ENCODE measurements at places on chromosomes 5 and 9.

DNA sequence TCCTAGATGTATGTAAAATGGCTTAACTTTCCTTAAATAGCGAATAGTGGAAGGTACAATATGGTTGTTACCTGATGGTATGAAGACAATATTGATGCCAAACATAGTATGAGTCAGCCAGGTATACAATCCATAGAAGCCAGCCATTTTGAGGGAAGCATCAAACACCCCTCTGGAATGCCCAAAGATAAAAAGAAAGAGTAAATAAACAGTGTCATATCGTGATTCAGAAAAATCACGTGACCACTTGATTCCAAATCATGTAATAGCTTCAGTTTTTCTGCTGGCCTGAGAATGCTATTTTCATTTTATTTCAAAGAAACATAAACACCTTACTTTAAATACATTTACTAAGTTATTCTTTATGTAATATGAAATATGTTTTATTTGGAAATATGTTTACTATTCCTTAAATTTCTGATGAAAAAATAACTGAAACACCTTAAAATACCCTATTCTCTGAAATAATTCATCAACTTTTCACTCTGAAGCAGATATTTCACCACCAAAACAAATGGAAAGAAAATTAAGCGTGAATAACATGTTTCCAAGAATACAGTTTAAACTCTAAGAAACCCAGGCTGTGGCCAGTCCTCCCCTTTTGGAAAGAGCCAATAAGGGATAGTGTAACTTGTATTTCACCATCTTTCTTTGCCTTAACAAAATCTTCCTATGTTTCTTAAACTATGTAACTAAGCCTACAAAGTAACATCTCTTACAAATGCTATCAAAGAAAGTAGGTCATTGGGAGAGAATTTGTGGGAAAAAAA is 24.8 kb upstream of the CTNNAL1 start:
- no peak for DNase-seq

DNA sequence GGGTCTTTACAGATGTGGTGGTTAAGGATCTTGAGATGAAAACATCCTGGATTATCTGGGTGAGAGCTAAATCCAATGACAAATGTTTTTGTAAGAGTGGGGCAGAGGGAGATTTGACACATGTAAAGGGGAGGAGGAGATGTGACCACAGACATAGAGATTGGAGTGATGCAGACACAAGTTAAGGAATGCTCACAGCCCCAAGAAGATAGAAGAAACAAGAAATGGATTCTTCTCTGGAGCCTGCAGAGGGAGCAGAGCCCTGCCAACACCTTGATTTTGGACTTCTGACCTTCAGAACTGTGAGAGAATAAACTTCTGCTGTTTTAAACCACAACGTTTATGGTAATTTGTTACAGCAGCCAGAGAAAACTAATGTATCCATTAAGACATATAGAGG is 21.7 kb downstream of the ITGA2 start:
- no peak for DNase-seq

- DNase-seq: no peak
These were observed 216.8 kb downstream of the PBX3 start for GRCh38 chr9:125963932-125964331.

GRCh38 chr5:69213513-69214215 is 21.0 kb upstream of the CDK7 start:
- DNase-seq: no peak

GRCh38 chr5:6118691-6119090 is 259.7 kb downstream of the MED10 start:
- DNase-seq: no peak

- DNase-seq: no peak
These were observed 6.8 kb downstream of the MRPL36 start for GRCh38 chr5:1792842-1793266.

DNA sequence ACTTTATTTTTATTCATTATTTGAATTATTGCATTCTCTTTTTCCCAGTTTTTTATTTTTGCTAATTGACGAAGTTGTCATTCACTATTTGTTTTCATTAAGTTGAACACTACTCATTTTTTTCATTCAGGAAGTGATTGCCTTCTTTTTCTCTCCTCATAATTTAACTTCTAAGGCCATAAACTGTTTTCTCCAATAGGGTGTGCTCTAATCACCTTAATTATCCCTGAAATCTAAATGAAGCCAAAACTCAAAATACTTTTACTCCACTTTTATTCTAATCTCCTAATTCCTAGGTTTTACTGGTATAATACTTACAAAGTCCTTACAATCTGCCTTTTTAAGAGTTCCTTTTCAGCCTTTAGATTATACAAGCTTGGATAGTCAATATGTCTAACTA is 2.9 kb upstream of the OR13C2 start:
- no peak for DNase-seq

- DNase-seq: no peak
These were observed 36.4 kb downstream of the PHF2 start for GRCh38 chr9:93612796-93613154.

GRCh38 chr5:145957388-145957787 is 21.0 kb downstream of the SH3RF2 start:
- DNase-seq: no peak

DNA sequence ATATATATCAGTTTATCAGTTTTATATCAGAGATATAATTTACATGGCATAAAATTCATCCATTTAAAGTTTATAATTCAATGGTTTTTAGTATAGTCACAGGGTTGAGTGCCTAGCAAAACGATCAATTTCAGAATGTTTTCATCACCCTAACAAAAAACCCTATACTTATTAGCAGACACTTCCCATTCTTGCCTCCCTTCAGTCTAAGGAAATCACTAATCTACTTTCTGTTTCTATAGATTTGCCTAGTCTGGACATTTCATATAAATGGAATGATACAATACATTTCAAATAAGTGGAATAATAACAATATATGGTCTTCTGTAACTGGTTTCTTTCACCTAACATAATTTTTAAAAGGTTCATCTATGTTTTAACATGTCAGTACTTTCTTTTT is 9.6 kb upstream of the LNPEP start:
- DNase-seq: no peak

DNA sequence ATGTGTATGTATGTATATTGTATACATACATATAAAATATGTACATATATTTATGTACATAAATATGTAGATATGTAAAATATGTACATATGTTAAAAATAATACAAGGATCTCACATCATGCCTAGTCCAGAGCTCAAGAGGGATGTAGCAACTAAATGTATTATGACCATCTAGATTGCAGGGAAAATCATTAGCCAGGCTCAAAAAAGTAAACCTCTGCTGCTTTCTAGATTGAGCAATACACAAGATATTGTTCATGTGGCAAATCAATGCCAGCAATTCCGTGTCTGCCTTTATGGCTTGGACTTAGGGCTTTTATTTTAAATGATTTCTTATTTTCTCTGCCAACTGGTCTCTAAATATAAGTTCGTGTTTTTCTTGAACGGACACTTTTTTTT is 65.2 kb downstream of the RAI14 start:
- no peak for DNase-seq
